ENCODE measurements at places on chromosomes 1 and 21.

- DNase-seq = no peak
Observed at GRCh38 chr1:111736548-111737215, 2.5 kb downstream of the INKA2 start.

DNA sequence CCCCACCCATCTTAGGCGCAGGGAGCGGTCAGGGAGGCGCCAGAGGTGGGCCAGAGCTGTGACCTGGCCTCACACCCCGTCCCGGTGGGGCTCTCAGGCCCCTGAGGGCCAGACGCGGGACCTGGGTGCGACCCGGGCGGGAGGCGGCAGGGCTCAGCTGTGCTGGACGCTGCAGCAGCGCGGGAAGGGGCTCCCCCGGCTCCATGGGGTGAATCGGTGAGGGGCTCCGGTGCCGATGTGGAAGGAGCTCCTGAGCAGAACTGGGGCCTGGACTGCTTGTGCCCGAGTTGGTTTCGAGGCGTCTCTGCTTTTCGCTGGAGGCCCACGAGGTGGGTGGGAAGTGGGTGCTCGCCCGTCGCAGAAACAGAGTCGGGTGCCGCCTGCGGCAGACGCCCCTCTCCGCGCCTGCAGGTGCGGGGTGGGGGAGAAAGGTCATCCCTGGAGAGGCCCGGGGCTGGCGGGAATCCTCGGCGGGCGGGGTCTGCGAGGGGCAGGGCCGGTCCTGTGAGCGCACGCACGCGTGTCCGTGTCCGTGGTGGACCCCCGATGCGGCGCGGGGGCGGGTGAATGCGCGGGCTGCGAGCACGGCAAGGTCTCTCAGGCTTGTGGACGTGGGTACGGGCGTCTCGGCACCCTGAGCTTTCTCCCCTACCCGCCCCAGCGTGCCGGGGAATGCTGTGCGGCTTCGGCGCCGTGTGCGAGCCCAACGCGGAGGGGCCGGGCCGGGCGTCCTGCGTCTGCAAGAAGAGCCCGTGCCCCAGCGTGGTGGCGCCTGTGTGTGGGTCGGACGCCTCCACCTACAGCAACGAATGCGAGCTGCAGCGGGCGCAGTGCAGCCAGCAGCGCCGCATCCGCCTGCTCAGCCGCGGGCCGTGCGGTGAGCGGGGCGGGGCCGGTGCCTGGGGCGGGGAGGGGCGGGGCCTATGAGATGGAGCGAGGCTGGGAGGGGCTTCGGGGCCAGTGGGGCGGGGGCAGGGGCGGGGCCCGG is 20.4 kb downstream of the AGRN start:
- DNase-seq = no peak

DNA sequence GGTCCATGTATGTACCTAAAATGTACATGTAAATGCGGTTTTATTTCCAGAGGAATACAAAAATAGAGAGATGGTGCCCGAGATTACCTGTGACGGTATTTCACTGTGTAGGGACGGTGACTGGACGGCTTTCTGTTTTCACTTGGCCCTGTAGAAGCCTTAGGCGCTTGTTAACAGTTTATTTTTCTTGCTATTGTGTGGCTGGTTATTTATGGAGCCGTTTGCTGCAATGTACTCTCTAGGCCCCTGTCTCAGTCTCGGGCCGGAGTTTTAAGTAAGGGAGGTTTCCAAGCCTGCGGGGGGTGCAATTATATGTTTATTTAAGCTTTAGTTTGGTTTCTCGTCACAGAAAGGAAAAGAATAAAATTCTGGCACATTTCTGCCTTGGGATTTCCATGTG is 413 bp downstream of the EFCAB7 start:
- DNase-seq = no peak

GRCh38 chr1:165632491-165632890 is 1.5 kb downstream of the MGST3 start:
- DNase-seq = no peak

- no peak for DNase-seq
Observed at GRCh38 chr1:32221581-32221979, 573 bp downstream of the TMEM234 start.
